NCI-H1105 treated with DMSO at 0.1 percent for 48 hours (cell line): ENCODE measurements at places on chromosomes 1 and 21.
A peak's percentile ranks its signal among the peaks of the same experiment; 100 is the strongest.

- no peak for DNase-seq
Measured at GRCh38 chr1:229253151-229253974, 17.5 kb upstream of the RAB4A start.

DNA sequence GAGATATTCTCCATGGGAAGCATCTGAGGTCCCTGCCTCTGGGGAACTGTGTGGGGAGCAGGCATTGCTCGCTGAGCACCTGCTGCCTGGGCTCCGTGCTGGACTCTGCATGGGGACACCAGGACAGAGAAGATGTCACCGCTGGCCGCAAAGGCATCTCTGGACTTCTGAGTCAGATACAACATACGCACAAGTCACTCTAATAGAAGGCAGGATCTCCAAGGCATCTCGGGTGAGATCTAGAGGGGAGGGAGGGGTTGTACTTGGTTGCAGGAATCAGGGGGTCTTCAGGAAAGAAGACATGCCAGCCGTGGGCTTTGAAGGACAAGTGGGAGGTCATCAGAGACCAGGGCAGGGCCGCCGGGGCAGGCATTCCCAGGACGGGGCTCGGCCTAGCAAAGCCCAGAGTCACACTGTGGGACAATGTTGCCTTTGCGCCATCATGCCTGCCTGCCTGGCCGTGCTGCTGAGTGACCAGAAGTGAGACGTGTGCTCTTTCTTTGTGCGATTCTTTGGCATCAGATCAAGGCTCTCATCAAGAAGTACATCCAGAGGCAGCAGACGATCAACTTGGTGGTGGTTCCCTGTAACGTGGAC, 28.3 kb downstream of the MX2 start:
- DNase-seq, result no peak

DNA sequence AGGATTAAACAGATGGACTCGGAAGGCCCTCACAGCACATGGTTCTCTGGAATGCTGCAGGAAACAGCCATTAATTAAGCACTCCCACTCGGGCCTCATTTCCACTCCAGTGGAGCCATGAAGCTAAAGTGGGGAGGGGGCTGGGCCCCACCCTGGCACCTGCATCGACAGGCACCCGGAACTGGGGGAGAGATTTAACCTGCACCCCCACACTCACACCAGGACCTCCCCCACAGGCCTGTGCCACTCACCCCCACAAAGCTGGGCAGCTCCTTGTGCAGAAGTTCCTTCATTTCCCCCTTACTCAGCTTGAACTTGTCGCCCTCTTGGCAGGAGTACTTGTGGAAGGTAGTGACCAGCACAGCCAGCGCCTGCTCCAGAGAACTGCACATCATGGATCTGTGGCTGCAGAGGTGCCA, 2.2 kb downstream of the S100A2 start:
- no peak for DNase-seq

DNA sequence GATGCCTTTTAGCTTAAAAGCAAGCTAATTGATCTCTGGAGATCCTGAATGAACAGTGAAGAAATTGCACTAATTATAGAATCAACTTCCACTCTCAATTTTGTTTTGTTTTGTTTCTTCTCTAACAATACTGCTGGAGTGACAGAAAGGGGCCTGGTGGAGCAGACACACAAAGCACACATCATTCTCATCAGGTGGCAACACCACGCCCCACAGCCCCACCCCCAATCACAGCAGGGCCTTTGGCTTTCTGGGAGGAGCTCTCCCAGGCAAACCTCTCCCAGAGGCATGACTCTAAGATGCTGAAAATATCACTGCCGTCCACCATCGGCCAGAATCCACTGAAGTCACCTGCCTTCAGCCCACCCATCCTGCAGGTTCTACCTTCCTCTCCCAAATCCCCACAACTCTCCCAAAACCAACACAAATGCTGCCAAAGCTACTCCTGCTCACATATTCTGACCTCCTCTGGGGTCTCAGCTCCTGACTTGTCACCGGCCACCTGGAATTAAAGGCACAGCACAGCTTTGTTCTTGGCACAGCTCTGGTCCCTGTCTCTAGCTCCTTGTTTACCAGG, 120.7 kb downstream of the GRIK3 start:
- DNase-seq, result peak; percentile 41

GRCh38 chr1:166237675-166238074, 70.9 kb upstream of the FAM78B start:
- DNase-seq, result no peak

DNA sequence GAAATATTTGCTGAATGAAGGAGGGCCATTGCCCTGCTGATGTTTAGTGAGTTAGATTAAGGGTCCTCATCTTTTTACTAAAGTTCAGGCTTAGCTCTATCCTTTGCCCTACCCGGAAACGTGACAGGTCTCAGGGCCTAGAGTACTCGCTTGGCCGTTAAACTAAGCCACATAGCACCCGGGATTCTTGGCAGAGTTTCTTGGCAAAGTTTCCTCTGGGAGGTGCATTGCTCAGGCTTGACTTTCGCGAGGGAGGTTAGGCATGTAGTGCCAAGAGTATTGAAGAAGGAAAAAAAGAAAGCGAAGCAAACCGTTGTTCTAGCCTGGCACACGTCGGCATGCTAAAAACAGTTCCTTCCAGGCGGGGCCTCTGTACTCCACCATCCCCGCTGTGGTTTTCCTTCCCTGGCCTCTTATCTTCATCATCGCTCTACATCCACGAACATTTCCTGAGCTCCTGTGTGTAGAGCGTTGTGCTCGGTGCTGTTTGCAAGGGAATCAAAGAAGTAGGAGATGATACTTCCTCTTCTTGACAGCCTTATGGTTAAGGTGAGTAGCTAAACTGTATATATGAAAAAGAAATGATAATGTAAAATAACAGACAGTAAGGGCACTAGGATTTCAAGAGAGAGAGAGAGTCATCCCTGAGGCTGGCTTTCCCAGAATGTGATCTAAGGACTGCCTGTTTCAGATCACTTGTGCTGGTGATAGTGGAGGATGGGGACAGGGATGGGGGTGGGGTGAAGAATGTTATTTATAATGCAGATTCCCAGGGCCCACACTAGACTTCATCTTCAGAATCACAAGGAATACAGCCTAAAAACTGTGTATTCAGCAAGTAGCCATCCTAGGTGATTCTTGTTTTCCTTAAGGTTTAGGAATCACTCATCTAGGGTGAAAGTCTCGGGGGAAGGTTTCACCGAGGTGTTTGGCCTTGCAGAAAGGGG, 18.8 kb downstream of the RNF220 start:
- DNase-seq, result no peak

DNA sequence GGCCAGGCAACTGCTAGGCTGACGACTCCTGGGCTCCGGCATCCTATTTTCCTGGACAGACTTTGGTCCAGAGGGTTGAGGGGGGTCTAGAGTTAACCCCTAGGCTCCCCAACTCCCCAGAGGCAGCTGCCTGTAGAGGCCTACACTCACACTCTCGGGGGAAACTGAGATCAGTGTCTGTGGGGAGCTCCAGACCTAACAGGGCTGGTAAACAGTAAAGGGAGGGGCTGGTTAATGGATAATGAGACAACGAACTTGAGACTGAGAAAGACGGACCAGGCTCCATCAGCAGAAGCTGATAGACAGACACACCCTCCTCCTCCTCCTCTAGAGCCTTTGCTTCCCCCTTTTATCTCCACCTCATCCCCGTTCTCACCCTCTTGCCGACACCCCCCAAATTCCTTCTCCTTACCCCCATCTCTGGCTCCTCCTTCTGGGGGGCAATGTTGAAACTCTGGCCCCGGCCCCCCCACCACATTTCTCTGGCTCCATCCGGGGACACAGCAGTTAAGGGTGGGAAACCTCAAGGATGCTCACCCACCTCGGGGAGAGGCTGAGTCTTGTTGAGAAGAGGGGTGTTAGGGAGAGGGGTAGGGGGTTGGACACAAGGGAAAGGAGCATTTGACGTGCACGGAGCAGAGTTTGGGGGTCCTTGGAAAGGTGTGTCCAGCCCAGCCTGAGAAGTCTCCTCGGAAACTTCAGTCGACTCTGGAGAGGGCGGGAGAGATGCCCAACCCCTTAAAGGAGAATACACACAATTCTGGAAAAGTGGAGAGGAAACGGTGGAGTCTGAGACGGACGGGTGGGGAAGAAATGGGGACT, at the start of gene MTMR11:
Gene MTMR11, minus strand, starts transcription at position 710 of the 822 bp plus-strand sequence. Its CDS starts 232 bp downstream, at position 478.
- DNase-seq, result no peak

DNA sequence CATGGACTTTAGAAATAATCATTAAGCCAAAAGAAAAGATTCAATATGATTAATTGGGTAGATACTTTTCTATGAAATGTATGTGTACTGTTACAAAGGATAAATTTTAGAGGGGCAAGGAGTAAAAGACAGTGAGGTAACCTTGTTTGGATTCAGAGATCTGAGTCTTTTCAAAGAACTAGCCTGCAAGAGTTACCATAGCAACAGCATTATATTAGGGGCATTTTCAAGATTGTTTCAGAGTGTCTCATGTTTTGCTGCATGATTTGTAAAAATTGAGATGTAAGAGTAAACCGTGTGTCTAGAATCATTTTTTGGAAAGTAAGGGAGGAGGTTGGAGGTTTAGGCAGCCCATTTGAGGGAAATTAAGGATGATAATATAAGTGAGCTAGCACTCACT, 70.6 kb upstream of the KIAA1614 start:
- no peak for DNase-seq

GRCh38 chr1:203127666-203128430, at the start of gene ADORA1:
TSS of gene ADORA1 (plus strand) at chr1:203127726. CDS start at chr1:203128842, 1,116 bp downstream.
- DNase-seq, result peak; percentile 28
